ENCODE measurements at places on chromosomes 6 and 20.

DNA sequence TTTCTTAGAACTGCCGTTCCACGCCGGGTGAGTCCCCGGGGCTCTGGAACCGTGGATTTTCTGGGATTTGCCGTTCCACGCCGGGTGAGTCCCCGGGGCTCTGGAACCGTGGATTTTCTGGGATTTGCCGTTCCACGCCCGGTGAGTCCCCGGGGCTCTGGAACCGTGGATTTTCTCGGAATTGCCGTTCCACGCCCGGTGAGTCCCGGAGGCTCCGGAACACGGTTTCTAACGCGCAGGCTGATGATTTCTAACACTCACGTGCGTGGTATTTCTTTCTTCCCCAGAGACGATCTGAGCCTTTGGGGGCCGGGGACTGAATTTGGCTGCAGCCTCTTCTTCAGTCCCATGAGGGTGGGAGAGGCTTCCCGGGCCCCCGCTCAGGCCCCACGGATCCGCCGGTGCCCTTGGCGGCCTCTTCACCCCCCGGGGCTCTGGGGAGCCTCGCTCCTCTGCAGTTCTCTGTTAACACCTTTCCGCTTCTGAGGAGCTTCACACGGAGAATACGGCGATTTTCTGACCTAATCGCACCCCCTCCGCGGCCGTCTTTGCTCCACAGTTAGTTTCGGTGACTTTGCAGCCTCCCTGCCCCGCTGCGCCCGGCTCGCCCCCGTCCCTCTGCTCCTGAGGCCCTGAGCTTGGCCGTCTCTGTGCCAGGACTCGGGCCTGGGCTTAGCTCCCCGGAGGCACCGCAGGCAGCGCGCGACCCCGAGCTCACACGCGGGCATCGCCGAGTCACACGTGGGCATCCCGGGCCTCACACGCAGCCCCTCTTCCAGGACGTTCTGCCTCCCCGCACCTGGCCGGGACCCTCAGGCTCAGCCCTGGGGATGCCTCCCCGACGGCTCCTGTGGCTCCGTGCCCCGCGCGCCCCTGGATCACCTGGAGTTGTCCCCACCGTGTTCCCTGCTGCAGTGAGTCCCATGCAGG is 7.2 kb upstream of the KIF25 start:
- no peak for DNase-seq

GRCh38 chr20:58669287-58670006 is 18.4 kb downstream of the STX16 start:
- no peak for DNase-seq

GRCh38 chr6:113458368-113459010 is 398.7 kb upstream of the MARCKS start:
- DNase-seq: no peak

GRCh38 chr6:14729129-14729871 is 516.6 kb upstream of the JARID2 start:
- DNase-seq: no peak

GRCh38 chr20:19277381-19277780 is 64.9 kb downstream of the SLC24A3 start:
- DNase-seq: no peak

DNA sequence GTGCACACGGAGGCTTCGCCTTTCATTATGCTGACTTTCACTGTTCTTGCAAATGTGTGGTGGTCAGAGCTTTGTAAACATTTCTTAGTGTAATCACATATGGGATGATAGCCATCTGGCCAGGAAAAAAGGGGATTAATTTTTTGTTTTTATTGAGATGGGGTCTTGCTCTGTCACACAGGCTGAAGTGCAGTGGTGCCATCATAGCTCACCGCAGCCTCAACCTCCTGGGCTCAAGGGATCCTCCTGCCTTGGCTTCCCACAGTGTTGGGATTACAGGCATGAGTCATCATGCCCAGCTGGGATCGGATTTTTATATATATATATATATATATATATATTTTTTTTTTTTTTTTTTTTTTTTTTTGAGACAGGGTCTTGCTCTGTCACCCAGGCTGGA is 11.0 kb upstream of the TIAM2 start:
- no peak for DNase-seq

- DNase-seq: no peak
These were observed 60.6 kb upstream of the IL20RA start for GRCh38 chr6:137105375-137105774.

GRCh38 chr6:7243179-7243981 is 69.6 kb downstream of the SSR1 start:
- DNase-seq: peak; percentile 10

DNA sequence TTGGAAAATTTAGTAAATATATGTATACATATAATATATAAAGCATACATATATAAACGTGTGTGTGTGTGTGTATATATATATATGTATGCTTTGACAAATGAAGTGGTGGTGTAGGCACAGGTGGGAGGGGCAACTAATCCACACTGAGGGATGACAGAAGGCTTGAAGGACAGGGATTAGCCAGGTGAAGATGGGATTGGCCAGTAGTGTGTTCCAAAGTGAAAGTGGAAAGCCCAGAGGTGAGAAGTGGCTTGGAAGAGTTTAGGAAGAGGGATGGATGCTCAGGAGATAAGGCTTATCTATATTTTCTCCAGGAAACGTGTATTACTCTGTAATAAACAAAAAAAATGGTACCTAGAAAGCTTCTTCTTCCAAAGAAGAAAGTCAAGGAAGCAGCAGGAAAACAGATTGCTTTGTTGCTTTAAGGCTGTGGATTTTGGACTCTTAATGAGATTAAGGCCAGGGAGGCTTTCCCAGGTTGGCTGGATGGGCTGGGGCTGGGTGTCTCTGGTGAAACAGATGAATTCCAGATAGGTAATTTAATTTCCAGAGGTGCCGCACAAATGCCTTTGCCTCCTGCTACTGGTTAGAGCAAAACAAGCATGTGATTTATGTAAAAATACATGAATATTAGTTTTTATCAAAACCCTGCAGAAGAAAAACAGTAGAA is 63.9 kb downstream of the JARID2 start:
- no peak for DNase-seq

DNA sequence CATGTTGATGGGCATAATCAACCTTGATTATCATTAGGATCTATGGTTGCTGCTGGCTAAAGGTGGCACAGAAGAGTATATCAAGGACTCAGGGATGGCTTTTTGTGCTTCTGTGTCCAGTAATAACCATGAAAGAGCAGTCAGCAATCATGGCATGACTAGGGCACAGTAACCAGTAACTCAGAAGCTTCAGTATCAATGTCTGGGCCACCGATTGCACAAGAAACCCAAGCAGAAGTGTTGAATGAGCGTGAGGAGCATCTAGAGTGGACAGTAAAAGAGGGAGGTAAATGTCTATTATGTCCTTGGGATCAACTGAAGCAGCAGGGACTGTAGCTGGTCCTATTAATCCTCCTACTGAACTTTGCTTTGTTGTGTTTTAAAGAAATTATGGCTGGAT is 81.5 kb upstream of the F13A1 start:
- no peak for DNase-seq

GRCh38 chr6:116355796-116356195 is 15.0 kb upstream of the DSE start:
- no peak for DNase-seq

DNA sequence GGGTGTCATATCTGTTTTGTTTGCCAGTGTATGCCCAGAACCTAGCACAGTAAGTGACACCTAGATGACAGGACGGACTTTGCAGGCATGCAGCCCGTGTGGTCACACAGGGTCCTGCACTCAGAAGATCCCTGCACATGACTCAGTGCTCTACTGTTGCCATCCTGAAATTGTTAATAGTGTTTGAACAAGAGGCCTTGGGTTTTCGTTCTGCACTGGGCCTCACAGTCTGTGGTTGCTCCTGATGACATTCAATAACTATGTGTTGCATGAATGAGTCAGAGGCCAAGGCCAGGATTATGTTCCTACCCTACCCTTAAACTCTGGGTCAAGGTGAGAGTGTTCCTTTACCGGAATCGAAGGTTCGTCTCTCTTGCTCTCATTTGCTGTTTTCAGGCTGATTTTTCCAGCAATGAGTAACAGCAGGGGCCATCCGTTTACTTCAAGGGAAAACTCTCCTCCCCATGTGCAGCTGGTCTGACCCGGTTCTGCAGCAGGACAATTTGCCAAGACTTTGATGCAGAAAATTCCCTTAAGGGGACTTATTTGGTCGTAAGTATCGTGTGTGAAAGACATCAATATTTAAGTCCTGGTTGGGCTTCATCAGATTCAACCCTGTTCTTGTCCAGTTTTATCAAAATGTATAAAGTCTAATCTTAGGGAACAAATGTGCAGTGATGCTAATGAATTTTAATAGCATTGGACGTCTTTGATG is 13.0 kb upstream of the PFDN4 start:
- DNase-seq: no peak

- DNase-seq: no peak
These were observed 162.6 kb downstream of the FAM83B start for GRCh38 chr6:55009131-55009530.

DNA sequence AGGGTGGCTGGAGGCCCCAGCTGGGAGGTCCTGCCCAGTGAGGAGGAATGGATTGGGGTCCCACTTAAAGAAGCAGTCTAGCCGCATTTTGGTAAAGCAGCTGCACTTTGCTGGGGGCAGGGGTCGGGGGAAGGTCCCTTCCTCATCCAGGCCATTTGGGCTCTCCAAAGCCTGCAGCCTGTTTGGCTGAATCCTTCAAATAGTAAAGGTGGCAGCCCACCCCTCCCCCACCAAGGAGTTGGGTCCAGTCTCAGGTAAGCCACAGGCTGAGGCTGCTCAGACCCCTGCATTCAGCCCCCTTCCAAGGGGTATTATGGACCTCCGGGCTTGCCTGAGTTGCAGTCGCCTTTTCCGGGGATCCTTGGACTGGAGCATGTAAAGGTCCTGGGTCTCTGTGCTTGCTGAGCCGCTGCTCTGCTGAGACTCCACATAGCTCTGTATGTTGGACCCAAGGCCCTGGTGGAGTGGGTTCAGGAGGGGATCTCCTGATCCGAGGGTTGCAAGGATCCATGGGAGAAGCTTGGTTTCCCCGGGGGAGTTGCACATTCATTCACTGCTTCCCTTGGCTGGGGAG is 417.4 kb downstream of the KHDRBS2 start:
- DNase-seq: no peak

All from activated naive CD4-positive, alpha-beta T cell (primary cell).